Frontal cortex (tissue), 4 donors: ENCODE measurements at places on chromosomes 11 and 22.

DNA sequence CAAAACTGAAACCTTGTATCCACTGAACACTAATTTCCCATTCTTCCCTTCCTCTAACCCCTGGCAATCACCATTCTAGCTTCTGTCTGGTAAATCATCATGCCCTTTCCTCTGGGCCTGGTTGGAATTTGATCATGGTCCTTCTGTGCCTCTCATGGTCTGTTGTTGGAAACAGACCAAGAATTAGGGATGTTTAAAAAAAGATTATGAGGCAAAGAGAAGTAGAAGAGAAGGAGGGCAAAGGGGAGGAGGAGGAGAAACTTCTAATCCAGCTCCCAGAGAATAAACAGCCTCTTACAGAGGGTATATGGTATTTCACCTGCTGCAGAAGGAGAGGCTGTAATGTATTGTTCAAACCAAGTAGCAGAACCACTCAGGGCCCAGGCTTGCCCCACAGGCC is 10.6 kb downstream of the BCO2 start:
- no peak for DNase-seq

DNA sequence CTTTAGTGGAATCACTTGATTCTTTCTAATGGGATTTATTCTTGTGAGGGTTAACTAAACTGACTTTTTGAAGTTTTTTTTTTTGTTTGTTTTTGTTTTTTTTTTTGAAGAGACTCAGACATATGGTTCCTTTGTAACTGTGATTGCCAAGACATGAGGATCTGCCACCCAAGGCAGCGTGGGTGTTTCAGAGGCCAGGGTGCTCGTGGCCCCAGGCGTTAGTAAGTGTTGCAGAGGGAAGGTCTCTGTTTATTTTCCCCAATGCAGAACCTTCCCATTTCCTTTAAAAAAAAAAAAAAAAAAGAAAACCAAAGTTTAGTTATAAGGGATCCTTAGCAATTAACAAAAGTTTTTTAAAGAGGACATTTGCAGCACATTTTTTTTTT is 94.8 kb downstream of the CTTN start:
- no peak for DNase-seq

DNA sequence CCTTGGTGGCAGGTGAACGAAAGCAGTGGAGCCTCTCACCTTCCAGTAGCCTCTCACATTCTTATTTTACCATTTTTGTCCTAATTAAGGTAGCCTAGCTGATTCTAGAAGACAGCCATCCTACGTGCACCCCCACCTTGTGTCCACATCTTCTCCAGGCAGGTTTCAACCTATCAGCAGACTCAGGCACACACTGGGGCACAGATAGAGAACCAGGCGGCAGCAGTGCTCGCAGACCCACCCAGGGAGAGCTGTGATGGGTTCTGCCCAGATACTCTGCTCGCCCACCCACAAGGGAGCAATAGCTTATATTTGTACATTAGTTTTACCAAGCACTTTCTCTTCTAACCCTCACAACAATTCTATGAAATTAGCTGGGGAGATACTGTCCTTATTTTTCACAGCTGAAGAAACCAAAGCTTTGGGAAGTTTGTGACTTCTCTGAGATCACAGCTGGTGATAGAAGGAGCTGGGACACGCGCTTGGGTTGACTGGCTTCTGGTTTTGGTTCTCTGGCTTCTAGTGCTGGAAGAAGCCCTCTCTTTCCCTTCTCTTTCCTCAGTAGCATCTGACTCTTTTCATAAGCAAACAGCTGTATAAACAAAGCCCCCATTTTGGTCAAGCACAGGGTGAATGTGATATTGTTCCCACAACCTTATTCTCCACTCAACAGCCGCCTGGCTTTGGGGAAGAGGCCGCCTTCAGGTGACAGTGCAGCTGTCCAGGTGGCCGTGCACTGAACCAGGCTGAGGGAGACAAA is 36.9 kb downstream of the PPP2R1B start:
- no peak for DNase-seq

DNA sequence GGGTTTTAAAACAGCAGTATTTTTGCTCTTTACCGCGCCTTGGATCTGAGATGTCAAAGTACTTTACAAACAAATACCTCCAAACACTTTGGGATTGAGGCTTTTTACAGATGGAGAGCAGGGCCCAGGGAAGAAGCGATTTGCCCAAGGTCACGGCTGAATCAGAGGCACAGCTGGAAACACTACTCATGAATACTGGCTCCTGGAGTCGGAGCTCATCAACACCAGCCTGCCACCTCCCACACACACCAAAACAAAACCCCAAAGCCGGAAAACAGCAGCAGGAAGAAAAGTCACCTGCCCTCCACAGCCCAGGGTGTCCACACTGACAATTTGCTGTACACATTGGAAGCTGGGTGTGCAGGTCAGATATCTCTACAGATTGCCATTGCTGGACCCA is 339.4 kb downstream of the CADM1 start:
- DNase-seq: no peak

- no peak for DNase-seq
Measured at GRCh38 chr22:50481440-50482106, at the start of gene ADM2. TSS of gene ADM2 (plus strand) at chr22:50481543. CDS start at chr22:50481848, 305 bp downstream.

GRCh38 chr22:26660961-26661578 is 3.7 kb downstream of the MIAT start:
- no peak for DNase-seq

DNA sequence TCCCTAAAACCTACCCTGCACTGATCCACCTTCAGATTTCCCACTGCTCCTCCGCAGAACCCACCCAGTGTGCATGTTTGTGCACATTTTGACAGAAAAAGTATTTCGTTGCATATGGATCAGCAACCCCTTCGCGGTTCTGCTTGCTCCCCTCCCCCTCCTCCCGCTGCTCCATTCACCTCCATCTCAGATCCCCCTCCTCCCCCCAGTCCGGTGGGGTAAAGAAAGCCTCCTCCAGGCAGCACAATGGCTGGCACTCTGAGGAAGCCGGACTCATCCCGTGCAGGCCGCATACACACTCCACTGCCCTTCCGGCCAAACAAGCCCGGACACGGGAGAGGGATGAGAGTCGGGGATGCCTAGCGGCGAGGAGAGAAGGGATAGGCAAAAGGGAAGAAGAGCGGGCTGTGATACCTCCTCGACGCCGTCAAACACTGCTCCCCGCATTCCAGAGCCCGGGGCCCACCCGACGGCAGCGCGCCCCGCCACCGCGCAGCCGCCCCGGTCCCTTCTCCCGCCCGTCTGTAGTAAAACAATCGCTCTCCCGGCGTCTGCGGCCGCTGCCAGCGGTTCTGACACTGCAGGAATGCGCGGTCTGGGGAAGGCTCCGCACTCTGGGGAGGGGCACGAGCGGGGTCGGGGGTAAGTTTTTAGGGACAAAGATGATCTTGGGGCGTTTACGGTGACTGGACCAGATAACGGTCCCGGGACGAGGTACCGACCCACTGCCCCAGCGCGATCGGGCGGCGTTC is 915 bp downstream of the FEZ1 start:
- peak; percentile 47 for DNase-seq

GRCh38 chr11:36976741-36977140 is 378.7 kb upstream of the RAG2 start:
- DNase-seq: no peak

GRCh38 chr11:3227568-3228444 is 4.4 kb downstream of the MRGPRE start:
- DNase-seq: peak; percentile 3

DNA sequence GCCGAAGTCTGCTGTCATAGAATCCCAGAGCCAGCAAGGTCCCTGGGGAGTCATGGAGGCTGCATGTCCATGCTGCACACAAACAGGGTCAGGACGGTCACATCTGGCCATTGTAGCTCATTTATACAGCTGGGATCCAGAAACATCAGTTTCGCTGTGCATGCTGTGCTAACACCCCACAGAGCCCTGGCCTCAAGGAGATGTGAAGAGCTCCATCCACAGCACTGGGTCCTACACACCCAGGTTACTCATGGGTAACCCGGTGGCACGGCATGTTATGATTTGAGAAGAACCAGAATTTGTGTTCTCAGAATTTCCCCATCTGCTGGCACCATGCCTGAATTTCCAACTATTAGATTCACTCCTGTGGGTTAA is 146.3 kb upstream of the ARHGAP20 start:
- DNase-seq: no peak

GRCh38 chr11:61404641-61405040 is 12.3 kb downstream of the TMEM216 start:
- no peak for DNase-seq

DNA sequence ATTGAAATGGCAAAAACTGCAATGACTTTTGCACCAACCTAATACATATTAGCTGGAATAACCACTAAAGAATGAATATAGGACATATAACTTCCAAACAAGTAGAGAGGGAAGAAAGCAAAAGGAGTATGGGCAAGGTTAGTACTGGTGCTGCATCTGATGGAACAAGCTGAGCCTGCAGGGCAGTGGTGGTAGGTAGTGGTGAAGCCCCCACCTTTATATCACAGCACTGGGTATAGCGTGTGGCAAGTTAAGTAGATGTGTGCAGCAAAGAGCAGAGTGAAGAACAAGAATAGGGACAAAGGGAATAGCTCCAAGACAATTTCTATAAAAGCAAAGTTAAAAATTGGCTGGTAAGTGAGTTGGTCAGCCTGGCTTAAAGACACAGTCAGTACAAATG is 62.3 kb downstream of the CTNND1 start:
- no peak for DNase-seq

- peak; percentile 62 for DNase-seq
Measured at GRCh38 chr11:65390099-65390941, 3.9 kb downstream of the FRMD8 start.

DNA sequence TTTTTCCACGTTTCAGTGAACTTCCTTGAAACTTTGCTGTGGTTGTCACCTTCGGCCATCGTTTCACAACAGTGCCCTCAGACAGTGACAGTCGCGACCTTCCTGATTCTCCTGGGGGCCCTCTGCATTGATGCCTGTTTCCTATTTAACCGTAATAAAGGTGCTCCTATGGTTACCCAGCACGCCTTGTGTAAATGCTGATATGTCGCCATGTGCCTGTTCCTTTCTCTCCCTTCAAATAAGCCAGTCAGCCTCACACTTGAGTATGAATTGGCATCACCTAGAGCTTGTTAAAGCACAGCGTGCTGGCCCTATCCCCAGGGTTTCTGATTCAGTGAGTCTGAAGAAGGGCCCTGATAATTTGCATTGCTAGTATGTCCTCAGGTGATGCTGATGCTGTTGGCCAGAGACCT is 104.8 kb downstream of the MICAL2 start:
- DNase-seq: no peak

DNA sequence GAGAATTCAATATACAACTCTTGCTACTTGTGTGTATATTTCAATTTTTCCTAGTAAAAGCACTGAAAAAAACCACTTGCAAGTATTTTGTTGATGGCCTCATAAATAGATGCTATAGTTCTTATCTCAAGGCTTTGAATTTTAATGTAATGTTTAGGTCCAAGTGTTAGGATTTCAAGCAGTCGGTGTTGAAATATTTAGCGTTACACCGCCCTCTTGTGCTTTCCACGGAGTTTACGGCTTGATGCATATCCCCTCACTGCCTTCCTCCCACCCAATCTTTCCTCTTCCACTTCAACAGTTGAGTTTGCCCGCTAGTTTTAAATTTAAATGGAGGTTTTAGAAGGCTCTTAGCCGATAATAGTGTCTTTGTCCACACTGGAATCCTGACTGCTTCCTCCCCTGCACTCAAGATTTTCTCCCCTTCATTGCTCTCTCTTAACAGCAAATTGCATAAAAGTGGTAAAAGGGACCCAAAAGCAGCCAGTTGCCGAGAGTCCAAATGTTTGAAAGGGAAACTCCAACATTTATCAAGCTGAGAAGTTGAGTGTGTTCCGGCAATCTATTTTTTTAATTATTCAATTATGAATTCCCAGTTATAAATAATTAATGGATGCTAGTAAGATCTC is 25.9 kb upstream of the HTATIP2 start:
- peak; percentile 26 for DNase-seq

DNA sequence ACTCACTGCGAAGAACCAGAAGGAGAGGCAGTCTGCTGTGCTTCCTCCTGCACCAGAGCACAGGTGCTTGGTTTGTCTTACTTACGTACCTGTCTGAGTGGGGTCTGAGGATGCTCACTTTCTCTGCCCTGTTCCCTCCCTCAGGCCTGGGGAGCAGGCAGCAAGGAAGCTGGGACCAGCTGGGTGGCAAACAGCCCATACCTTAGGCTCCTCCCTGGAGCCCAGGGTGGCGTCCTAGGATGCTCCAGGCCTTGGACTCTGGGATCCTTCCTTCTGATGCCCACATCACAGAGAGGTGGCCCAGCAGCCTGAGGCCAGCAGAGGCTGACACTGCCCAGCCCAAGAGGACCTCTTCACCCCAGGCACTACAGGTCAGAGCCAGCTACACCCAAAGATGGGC is 593.2 kb downstream of the BRD1 start:
- DNase-seq: no peak

GRCh38 chr22:50266994-50267393 is 3.2 kb downstream of the MAPK11 start:
- no peak for DNase-seq

DNA sequence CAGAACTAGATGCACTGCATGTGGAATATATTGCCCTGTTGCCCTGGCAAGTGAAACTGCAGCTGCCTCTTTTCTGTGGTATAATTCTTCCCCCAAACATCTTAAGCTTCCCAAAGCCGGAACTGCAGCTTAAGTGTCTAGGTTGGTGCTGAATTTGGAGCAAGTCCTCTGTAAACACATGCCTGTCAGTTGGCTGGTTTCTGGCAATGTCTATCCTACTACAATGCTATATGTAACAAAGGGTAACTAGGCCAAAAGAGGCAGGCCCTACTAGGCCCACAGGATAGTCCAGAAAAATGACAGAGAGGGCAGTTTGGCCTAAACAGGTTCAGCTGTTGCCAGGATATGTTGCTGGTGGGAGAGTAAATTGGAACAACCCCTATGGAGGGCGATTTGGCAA is 27.9 kb downstream of the ASCC2 start:
- no peak for DNase-seq

GRCh38 chr11:120869097-120869496 is 154.8 kb upstream of the TBCEL start:
- no peak for DNase-seq

DNA sequence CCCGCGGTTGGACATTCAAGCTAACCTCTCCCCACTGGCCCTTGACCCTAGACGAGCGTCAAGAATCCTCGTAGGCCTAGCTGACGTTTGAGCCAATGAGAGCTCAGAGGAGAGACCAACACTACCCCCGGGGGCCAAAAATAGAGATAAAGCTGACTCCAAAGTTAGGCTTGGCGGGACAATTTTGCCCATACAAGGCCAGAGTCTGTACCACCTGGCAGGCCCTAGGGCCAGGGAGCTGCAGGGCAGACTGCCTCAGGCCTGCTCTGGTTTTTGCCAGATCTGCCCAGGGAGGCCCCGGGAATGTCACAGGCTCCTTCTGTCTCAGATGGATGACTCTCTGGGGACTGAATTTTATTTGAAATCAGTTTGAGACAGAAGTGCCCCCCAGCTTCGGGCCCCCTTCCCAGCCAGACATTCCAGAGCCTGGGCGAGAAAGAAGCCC is 40.8 kb upstream of the ACCSL start:
- DNase-seq: no peak

GRCh38 chr11:102497061-102497460 is 33.5 kb downstream of the MMP7 start:
- no peak for DNase-seq

GRCh38 chr11:38456371-38456770 is 1858.3 kb upstream of the RAG2 start:
- DNase-seq: no peak
